RWPE1 (cell line): ENCODE measurements at places on chromosomes 11 and 22.

DNA sequence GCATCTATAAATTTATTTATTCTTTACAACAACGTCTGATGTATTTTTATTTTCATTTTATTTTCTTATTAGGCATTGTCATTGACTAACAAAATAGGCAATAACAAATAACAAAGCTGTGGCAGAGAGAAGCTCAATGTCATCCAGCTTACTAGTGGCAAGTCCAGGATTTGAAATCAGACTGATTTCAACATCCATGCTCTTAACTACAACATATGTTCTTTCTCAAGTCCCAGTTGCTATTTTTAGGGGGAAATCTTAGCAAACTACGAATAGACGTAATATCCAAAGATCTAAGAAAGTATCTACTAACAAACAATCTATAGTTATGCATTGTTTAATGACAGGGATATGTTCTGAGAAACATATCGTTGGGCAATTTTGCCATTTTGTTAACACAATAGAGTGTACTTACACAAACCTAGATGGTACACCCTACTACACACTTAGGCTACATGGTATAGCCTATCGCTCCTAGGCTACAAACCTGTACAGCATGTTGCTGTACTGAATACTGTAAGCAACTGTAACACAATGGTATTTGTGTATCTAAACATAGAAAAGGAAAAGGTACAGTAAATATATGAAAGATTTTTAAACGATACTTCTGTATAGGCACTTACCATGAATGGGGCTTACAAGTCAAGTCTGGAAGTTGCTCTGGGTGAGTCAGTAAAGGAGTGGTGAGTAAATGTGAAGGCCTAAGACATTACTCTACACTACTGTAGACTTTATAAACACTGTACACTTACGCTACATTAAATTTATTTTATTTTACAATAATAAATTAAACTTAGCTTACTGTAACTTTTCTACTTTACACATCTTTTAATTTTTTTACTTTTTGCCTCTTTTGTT, 151.3 kb downstream of the DLG2 start:
- DNase-seq, result no peak

GRCh38 chr11:95187723-95188122, 43.3 kb downstream of the SESN3 start:
- no peak for DNase-seq

DNA sequence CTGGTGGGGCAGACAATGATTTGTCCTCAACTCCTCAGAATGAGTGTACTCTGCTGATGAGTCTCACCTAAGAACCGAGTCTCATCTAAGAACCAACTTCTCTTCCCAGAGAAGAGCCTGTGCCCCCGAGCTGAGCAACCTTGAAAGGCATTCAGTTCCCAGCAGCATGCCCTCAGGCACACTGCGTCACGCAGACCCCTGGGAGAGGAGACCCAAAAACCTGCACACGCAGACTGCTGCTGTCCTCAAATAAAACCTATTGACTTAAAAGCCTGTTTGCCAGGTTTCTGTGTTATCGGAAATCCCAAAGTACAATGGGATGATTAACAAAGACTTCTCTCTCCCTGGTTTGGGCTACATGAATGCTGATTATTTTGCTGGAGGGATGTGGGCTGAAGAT, 121.2 kb downstream of the C11orf58 start:
- DNase-seq, result no peak

DNA sequence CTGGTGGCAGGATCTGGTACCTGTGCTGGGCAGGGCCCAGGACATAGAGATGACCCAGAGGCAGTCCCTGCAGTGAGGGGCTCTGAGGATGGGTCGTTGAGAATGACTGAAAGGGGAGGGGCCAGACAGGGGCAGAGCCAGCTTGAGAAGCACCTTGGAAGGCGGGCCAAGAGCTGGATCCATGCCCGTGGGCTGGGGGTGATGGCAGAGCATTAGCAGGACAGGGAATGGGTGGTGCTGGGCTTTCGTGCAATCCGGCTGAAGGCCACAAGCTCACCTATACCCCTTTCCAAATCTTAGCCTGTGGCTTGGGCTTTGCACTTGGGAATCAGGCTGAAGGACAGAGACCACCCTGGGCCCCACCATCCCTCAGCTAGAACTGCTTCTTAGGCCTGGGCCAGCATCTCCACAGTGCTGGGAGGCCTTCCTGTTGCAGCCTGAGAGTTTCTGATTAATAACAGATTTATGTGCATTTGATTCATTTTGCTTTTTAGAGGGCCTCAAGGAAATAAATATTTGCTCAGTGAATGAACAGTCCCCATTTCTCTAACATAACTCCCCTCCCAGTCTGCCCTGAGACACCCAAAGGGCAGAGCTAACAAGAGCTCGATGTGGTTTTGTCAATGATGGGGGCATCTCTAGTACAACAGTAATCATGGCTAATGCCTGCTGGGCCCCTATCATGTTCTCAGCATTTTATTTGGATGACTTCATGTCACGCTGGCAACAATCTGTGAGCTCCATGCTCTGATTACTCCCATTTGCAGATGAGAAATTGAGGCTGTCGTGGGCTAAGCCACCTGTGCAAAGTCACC, 39.3 kb downstream of the RIBC2 start:
- no peak for DNase-seq

GRCh38 chr11:17641792-17642350, 77.5 kb upstream of the MYOD1 start:
- DNase-seq, result no peak

DNA sequence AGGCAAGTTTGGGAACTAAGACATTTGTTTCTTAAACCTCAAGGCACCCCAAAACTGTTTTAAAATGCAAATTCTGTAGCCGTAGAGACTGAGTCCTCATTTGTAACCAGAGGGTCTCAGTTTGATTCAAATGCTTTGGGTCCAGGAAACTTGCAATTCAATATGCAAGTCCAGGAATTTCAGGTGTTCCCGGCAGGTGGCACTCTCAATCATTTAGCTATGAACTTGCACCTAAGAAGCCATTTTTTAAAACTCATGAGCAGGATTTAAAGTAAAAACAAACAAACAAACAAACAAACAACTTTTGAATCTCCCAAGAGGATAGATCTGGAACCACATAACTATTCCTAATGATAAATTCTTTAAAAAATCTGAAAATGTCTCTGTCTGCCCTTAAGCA, 8.7 kb upstream of the ABTB2 start:
- DNase-seq, result no peak

- no peak for DNase-seq
Measured at GRCh38 chr11:78731027-78731426, 156.4 kb upstream of the NARS2 start.
